Fibroblast of lung (primary cell): ENCODE measurements at places on chromosomes 1 and 21. TPM values are rescaled to one million over a fixed set of nuclear protein-coding genes. Genes with fewer than 3 reads are reported as not detected.
A peak's percentile ranks its signal among the peaks of the same experiment; 100 is the strongest.

DNA sequence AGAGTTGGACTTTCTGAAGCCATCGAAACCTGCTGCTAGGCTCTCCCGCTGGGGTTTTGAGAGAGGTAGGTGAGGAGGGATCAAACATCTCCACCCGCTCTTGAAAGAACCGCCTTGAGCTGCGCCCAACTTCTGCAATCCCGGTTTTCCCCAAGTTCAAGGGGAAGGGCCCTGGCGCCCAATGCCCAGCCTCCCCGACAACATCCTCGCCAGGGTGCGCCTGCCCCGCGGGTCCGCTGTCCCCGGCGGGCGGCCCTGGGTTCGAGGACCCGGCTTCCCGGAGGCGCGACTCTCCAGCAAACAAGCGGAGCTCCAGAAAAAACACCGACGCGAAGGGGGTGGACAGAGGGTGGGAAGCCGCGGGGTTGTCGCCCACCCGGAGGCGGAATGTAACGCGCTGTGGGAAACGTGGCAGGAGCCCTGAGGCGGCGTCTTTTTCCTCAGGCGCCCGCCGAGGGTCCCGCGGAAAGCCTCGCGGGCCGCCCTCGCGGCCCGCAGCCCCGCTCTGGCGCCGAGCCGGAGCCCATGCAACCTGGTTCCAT, 607 bp downstream of the BTG3 start:
- peak; percentile 50 for DNase-seq

- DNase-seq = no peak
These were observed 78.8 kb downstream of the MRPL39 start for GRCh38 chr21:25528515-25528914.

- peak; percentile 9 for DNase-seq
These were observed 12.1 kb downstream of the EPHA10 start for GRCh38 chr1:37752583-37753471.

GRCh38 chr1:56524263-56524662, 55.1 kb downstream of the PLPP3 start:
- DNase-seq = no peak

DNA sequence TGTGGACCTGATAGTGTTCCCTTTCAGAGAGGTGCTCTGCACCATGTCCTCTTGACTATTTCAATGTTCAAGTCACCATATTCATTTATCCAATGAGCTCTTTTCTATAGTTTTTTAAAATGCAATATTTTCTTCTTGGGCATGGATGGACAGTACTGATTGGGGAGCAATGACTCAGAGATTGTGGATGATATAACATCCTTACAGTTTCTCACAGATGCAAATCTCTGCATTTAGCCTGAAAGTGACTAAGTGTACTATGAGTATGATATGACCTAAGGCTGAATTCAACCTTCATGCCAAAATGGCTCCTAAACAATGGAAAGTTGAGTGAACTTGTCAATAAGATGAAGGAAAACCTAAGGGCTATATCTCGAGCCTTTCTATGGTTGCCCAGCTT, 36.5 kb downstream of the C4BPA start:
- no peak for DNase-seq

DNA sequence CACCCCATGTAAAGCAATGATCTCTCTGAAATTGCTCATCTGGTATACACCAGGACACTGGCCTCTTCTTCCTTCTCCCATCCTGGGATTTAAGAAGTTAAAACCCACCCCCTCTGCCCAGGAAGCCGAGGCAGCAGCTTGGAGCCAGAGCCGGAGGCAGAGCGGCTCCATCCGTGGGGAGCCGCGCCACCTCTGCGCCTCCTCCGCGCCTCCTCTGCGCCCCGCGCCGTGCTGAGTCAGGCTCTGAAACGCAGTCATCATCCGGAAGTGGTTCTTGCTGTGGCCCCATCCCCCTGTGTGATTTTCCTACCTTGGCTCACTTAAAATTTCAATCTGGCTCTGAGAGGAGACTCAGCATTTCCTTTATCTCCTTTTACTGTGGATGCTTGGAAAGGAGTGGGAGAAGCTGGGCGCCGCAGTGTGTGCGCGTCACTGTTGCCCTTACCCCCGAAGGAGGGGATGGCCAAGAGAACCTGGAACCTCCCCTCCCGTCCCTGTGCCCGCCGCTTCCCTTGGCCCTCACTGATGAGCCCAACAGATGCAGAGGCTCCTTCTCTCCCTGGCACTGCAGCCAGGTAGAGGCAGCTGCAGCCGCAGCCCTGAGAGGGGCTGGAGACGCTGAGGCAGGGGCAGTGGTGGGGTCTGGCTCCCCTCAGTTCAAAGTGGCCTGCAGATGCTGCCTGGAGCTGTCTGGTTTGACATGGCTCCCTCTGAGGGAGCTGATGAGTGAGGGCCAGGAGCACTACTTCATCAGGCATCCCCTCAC, 15.3 kb upstream of the NPHP4 start:
- DNase-seq = peak; percentile 22

DNA sequence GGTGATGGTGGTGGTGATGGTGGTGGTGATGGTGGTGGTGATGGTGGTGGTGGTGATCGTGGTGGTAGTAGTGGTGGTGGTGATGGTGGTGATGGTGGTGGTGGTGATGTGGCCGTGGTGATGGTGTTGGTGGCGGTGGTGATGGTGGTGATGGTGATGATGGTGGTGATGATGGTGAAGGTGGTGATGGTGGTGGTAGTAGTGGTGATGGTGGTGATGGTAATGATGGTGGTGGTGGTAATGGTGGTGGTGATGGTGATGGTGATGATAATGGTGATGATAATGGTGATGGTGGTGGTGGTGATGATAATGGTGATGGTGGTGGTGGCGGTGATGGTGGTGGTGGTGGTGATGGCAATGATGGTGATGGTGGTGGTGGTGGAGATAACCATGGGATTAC, 6.8 kb upstream of the COL6A2 start:
- no peak for DNase-seq

- DNase-seq = no peak
These were observed 102.3 kb downstream of the TMEM53 start for GRCh38 chr1:44571712-44572571.

DNA sequence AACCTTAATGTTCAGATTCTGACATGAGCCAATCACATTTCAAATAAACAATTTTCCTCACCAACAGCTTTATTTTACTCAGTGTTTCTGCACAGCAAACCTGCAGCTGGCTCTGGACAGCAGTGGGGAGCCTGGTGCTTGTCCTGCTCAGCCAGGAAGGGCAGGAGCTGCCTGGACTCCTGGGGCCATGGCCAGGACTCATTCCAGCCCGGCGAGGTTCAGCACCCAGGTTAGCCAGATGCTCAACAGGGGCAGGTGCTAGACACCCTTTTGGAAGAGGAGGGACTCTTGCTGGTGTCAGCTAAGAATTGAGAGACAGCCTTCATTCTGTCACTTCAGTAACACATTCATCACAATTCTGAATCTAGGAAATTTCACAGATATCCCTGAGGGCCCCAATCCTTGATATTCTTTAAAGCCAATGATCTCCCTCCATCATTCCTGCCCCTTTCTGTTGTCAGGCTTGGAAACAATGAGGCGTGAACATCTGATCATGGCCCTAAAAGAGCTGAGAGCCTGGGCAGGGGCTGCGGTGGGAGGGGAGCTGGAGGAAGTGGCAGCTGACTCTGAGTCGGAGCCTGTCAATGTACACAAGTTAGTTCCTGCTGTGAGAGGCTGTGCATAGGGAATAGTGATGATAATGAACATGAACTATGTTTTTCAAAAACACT, 251.3 kb downstream of the SDCCAG8 start:
- DNase-seq = no peak

DNA sequence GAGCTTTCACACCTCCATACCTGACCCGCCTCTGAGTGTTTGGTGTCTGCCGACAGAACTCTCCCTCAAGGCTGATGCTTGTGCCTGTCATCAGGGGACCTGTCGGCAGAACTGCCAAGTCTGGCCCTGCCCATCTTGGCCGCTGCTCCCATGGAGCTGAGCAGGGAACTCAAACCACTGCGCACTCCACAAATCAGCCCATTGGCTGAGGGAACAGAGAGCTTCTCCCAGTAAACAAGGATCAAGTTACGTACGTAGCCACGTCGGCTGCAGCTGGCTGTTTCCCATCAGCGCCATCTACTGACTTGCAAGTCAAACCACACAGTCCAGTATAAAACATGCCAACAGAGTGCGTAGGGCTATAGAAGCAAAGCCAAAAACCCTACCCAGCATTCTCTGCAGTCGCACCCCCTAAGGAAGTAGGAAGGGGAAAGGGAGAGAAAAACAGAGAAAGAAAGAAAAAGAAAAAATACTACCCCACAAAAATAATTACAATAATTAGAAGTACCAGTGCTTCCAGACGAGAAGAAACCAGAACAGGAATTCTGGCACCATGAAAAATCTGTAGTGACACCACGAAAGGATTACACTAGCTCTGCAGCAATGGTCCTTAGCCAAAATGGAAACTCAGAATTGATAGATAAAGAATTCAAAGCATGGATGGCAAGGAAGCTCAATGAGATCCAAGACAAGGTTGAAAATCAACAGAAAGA, 13.1 kb downstream of the KRTAP13-1 start:
- peak; percentile 5 for DNase-seq

- peak; percentile 82 for DNase-seq
These were observed 102.8 kb downstream of the GDAP2 start for GRCh38 chr1:117826540-117827078.

DNA sequence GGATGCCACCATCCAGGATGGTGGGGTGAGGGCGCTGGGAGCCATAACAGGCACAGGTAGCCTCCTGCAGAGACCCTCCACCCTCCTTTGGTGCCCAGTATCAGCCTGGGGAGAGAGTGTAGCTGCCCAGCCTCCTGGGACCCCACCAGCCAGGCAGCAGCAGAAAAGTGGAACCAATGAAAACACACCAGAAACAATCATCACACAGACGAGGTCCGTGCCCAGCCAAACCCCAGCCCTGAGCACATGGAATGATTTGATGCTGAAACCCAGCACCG, 285.1 kb downstream of the PTPRU start:
- DNase-seq = no peak

DNA sequence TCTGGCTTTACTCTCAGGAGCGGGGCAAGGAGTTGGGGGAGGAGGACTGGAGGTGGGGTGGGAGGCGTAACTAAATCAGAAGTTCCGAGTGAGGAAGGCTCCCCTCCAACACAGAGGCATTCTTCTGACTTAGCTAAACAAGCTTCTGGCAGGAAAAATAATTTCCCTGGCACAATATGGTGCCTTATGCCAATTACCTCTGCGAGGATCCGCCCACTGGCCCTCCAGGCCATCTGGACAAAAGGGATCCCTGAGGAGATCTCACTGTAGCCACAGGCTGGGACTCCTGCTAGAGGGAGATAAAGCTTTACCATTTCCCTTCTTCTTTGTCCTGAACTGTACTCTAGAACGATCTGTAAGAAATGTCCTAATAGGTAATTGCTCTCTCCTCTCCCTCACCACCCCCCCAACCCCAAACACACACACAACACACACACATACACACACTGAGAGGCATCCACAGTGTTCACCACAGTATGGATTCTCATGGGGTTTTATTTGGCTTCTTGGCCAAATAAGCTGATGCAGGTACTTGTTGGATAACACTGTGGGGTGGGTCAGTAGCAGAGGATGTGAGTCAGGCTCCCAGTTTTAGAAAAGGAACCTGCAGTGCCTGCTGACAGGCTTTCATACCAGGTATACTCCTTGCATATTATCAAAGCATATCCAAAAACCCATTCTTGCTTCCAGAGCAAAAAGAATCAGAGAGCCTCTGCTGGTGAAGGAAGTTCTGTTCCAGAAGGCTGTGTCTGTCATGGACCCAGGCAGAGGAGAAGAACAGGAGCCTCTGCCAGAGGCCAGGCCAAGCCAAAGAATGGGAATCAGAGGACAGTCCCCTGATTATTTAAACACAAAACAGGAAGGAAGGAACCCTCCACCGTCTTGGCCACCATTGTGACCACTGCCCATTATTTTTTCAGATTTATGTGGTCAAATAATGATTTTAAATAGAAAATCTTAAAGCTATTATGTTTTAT, 169.1 kb downstream of the C1orf21 start:
- DNase-seq = no peak

DNA sequence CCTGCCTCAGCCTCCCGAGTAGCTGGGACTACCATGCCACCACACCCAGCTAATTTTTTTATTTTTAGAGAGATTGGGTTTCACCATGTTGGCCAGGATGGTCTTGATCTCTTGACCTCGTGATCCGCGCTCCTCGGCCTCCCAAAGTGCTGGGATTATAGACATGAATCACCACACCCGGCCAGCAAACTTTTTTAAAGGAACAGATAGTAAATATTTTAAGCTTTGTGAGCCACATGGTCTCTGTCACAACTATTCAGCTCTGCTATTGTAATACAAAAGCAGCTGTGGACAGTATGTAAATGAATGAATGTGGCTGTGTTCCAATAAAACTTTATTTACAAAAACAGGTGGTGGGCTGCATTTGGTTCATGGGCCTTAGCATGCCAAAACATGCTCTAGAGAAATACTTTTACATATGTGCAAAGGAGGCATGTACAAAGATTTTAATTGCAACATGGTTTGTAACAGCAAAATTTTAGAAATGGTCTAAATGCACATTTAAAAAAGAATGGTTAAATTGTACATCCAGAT, 47.0 kb downstream of the CDCP2 start:
- DNase-seq = no peak

GRCh38 chr1:53111073-53111556, 31.3 kb downstream of the SLC1A7 start:
- peak; percentile 49 for DNase-seq

DNA sequence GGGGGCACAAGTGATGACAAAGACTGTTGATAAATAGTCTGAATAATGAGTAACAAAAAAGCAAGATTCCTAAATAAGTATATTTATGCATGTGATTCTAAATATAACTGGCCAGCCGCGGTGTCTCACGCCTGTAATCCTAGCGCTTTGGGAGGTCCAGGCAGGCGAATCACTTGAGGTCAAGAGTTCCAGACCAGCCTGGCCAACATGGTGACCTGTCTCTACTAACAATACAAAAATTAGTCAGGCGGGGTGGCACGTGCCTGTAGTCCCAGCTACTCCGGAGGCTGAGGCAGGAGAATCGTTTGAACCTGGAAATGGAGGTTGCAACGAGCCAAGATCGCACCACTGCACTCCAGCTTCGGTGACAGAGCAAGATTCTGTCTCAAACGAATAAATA, 161.5 kb downstream of the TOMM20 start:
- DNase-seq = no peak

GRCh38 chr21:33374450-33375096, 28.6 kb upstream of the IFNGR2 start:
- DNase-seq = peak; percentile 56

GRCh38 chr1:215358356-215358755, 208.7 kb upstream of the KCTD3 start:
- no peak for DNase-seq

GRCh38 chr1:59680044-59680443, 134.7 kb upstream of the HOOK1 start:
- DNase-seq = no peak

- DNase-seq = no peak
These were observed 107.2 kb downstream of the PRDM2 start for GRCh38 chr1:13807209-13807608.

Gene PCP4
- total RNA-seq = not detected in 2 replicates

Gene NHLH2
- not detected in 2 replicates for total RNA-seq

Gene KCNA3
- 3.3 and 5.6 TPM in 2 replicates for total RNA-seq

Gene ZNF695
- total RNA-seq = 1.0 and 2.6 TPM in 2 replicates

Gene DLGAP3
- total RNA-seq = not detected in 2 replicates

Gene FAM163A
- total RNA-seq = not detected in 2 replicates

Gene LCA5L
- total RNA-seq = 0.51 and 0.66 TPM in 2 replicates

Gene MSH4
- 0.66 and 0.77 TPM in 2 replicates for total RNA-seq

Gene ITLN1
- total RNA-seq = under 0.01 TPM in 1 of 2 replicates, not detected in the other
